ENCODE measurements at places on chromosomes 7 and 10.

- no peak for DNase-seq
These were observed 20.3 kb upstream of the HECTD2 start for GRCh38 chr10:91389636-91390512.

- no peak for DNase-seq
These were observed 349.7 kb upstream of the SEMA3C start for GRCh38 chr7:81268551-81268950.

GRCh38 chr10:32582946-32583345 is 137.0 kb downstream of the CCDC7 start:
- DNase-seq: no peak

DNA sequence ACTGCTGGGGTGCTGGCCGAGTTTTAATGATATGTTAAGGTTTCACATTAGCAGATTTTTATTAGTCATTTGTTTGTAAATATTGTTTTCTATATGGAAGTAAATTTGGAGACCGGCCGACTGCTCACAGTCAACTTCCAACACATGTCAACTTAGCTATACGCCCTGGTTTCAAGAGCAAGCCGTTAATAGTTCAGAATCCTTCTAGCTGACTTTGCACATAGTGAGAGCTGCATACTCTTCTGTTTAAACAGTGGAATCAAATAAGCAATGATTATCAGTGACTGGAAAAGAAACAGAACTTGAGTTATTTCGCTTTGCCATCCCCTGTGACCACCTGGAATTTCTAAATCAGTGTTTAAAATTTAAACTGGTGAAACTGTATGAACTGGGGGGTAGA is 109.9 kb downstream of the PFKFB3 start:
- DNase-seq: no peak

DNA sequence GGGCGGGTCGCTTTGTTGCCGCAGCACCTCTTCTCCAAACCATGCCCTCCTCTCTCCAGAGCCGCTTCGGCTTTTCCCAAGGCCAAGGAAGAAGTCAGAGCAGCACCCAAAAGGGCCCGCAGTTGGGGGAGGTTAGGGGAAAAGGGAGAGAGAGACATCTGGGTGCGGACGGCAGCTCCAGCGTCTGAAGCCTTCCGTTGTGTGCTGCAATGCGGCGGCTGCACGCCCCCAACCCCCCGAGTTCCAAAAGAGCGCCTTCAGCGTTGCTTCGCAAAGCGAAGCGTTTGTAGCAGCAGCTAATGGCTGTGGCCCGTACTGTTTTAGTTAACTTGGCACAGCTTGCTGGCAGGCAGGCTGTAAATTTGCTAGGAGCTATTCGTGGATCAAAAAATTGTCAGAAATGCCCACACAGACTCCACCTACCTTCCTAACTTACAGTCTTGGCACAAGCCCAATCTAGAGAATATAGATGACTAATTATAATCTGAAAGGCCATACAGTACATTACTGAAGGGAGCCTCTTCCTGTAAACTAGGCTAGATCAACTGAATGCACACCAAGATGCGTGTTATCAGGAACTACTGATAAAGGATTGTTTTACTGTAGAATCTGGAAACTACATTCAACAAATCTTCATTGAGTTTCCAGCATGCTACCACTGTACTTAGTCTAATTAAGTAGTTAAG is 1.1 kb upstream of the KBTBD2 start:
- DNase-seq: peak; percentile 68

DNA sequence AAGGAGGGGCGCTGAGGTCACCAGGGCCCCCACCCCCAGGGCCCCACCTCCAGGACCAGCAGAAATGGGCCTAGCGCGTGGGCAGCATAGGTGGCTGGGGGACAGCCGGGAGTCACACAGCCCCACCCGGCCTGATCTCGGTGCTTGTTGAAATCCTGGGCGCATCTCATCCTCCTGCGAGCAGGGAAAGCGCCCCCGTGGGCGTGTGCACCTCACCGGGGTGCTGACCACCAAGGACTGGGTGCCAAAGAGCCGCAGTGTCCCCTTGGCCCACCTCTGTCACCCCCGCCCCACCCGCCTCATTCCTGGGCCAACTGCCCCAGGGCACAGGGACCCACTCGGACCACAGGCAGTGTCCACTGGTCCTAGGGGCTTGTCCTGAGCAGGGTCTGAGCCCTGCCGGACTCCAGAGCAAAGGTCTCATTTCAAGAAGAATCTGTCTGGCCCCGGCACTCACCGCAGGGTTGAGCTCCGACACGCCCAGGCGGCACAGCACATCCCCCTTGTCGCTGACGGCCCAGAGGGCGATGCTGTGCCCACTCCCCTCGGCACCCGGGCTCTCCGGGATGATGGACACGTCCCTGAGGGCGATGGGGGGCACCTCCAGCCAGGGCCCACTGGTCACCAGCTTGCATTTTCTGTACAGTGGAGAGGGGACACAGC is 11.4 kb downstream of the BHLHA15 start:
- DNase-seq: no peak

- DNase-seq: no peak
These were observed 48.1 kb downstream of the SORBS1 start for GRCh38 chr10:95513008-95513589.

GRCh38 chr7:31003721-31004120 is 40.0 kb downstream of the GHRHR start:
- no peak for DNase-seq

- no peak for DNase-seq
These were observed 50.6 kb upstream of the TES start for GRCh38 chr7:116159711-116160110.

DNA sequence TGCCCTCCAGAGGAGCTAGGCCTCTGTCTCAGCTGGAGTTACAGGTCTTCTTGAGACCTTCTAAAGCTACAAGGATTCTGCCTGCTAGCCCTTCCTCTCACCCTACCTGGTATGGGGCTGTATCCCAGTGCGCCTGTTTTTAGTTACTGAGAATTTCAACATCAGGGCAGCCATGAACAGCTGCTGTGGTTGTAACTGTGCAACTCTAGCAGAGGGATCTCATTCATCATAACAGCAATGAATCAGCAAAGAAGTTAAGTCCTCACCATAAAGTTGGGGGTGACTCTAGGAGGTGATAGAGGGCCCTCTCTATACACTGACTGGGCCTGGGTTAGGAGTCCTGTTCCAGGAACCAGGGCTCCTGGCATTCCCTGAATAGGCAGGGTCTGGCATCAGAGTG is 14.0 kb upstream of the CDH23 start:
- no peak for DNase-seq

- no peak for DNase-seq
These were observed 61.1 kb downstream of the FOXI2 start for GRCh38 chr10:127798111-127798510.

- DNase-seq: no peak
These were observed 49.1 kb upstream of the FXYD4 start for GRCh38 chr10:43322331-43322730.

DNA sequence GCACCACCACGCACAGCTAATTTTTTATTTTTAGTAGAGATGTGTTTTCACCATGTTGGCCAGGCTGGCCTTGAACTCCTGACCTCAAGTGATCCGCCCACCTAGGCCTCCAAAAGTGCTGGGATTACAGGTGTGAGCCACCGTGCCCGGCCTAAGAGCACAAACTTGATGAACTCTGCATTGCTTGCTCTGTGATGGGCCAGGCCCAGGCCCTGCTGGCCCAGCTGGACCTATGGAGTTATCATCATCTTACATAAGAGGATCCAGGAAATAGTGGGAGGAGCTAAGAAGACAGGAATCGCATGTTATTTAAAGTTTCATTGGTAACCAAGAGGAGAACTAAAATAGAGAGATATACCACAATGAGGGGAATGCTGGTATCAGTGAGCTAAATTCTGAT is 86.9 kb downstream of the DAGLB start:
- DNase-seq: no peak

GRCh38 chr10:7162331-7162730 is 248.5 kb downstream of the SFMBT2 start:
- DNase-seq: no peak

- DNase-seq: no peak
These were observed 3.3 kb downstream of the MAPK8 start for GRCh38 chr10:48309711-48310226.

DNA sequence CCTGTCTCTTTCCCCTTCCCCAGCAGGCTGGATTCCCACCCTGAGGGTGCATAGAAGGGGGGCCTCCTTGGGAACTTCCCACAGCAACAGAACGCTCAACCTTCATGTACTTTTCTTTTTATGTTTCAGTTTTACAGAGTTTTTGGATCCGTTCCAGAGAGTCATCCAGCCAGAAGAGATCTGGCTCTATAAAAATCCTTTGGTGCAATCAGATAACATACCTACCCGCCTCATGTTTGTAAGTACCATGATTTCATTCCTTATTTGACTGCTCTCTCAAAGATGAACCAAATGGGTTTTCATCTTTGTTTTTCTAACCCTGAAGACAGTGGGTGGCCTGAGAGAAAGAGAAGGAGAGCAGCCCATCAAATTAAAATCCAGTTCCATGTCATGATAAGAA is 46.7 kb downstream of the PLPP4 start:
- no peak for DNase-seq

- DNase-seq: no peak
These were observed 167.2 kb downstream of the MAD1L1 start for GRCh38 chr7:2065528-2065927.

GRCh38 chr10:88149906-88150305 is 286.5 kb downstream of the PTEN start:
- no peak for DNase-seq
